ENCODE measurements at places on chromosomes 1 and 21. TPM values are rescaled to one million over a fixed set of nuclear protein-coding genes. Genes with fewer than 3 reads are reported as not detected.

DNA sequence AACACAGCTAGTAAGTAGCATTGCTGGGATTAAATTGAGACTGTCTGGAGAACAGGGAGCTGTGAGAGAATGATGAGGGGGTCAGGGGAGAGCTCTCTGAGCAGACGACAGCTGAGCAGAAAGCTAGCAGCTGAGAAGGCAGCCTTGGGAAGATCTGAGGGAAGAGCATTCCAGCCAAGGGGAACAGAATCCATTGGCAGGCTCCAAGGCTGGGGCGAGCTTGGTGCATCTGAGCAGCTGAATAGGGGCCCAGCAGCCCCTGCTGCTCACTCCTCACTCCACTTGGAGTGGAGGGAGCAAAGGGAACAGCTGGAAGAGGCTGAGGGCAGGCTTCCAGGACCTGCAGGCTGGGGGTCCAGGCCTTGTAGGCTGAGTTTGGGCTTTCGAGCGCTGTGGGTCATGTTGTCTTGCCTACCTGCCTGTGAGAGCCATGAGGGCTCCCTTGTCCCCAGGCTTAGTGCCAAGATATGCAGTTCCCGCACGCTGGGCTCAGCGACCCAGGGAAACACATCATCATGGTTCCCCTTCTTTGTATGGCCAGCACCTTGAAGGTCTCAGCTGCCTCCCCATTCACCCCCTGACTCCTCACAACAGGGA, 10.5 kb downstream of the ACOT11 start:
- H3K27ac ChIP-seq = peak overlapping the region; percentile 88
- H3K4me1 ChIP-seq = peaks cover 55% of the 10 kb centered on the region
- no peaks in the 10 kb centered on the region for H3K27me3 ChIP-seq
- peaks cover 7% of the 10 kb centered on the region for H3K36me3 ChIP-seq

The TAL1 gene
- total RNA-seq = 4.3 TPM

- H3K36me3 ChIP-seq = peaks cover 3% of the 10 kb centered on the region
- H3K4me1 ChIP-seq = no peaks in the 10 kb centered on the region
- H3K27me3 ChIP-seq = no peaks in the 10 kb centered on the region
- no peak for DNase-seq
- H3K4me3 ChIP-seq = no peak overlapping the region
- no peak overlapping the region for H3K27ac ChIP-seq
These were observed 9.8 kb downstream of the MYBPH start for GRCh38 chr1:203165800-203166161.

- no peaks in the 10 kb centered on the region for H3K36me3 ChIP-seq
- peaks cover 14% of the 10 kb centered on the region for H3K27me3 ChIP-seq
- DNase-seq = no peak
- no peaks in the 10 kb centered on the region for H3K4me1 ChIP-seq
- H3K27ac ChIP-seq = no peak overlapping the region
- H3K4me3 ChIP-seq = no peak overlapping the region
These were observed 162.7 kb upstream of the COL6A1 start for GRCh38 chr21:45818904-45819285.

DNA sequence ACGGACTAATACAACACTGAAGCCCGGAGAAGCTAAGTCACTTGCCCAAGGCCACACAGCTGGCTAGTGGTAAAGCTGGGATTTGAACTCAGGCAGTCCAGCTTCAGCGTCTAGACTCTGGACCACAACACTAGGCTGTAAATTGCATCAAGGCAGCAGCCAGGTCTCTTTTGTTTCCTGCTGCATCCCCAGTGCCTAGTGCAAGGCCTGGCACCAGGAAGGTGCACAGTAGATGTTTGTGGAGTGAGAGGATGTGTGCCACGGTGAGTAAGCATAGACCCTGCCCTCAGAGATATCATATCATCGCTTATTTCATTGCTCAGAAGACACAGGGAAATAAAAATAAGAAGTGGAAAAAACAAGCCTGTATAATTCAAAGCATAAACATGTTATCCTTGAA, 40.9 kb downstream of the IGSF21 start:
- H3K4me3 ChIP-seq = no peak overlapping the region
- peaks cover 10% of the 10 kb centered on the region for H3K4me1 ChIP-seq
- DNase-seq = no peak
- no peak overlapping the region for H3K27ac ChIP-seq
- no peaks in the 10 kb centered on the region for H3K36me3 ChIP-seq
- H3K27me3 ChIP-seq = peaks cover 47% of the 10 kb centered on the region

DNA sequence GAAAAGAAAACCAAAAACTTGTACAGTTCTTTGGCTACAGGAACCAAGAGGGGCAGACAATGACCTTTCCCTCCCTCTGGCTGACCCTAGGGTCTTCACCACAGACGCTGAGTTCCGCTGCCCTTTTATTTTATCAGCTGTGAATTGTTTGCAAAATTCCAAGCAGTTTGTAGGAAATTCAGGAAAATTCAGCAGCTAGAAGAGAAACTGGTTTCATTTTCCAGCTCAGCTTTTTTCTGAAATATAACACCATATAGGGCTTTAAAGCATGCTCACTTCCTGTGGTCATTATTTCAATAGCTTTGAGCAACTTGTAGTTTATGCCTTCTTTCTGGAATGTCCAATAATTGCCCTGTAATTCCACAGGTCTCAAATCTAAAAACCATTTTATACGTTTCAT, 5.5 kb upstream of the PIK3R3 start:
- H3K27ac ChIP-seq = peak overlapping the region; percentile 60
- no peak overlapping the region for H3K4me3 ChIP-seq
- no peak for DNase-seq

DNA sequence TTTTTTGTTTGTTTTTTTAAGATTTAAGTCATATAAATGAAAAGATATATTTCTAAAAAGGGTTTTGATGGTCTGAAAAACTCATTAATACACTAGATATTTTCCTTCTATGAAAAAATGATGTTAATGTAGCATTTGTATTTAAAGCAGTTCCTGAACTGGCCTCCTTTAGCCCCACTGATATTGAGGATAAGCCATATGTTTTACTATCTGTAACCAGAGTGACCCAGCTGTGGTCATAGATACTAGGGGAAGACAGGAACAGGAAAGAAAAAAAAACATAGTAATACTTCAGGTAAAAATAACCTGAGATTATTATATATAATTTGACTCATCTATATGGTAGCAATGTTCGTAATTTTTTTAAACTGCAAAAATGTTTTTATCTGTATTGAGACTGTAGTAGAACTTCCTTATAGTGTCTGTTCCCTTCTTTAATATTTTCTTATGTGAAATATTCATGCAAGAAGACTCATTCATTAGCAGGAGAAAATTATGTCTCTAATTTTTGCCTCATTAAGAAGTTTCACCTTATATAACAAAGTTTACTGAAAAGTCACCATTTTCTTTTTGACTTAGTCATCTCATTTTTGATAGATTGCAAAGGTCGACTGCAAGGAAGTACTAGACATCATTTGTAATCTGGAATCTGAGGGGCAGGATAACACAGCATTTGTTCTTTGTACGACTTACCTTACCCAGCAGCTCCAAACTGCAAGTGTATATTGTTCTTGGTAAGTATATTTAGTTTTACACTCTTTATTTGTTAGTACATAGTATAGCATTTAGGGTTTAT, 25.6 kb upstream of the TMCO2 start:
- no peak overlapping the region for H3K27ac ChIP-seq
- H3K27me3 ChIP-seq = no peaks in the 10 kb centered on the region
- H3K4me1 ChIP-seq = no peaks in the 10 kb centered on the region
- no peak overlapping the region for H3K4me3 ChIP-seq
- H3K36me3 ChIP-seq = peaks cover 28% of the 10 kb centered on the region

- no peak overlapping the region for H3K4me3 ChIP-seq
- peaks cover 56% of the 10 kb centered on the region for H3K4me1 ChIP-seq
- peak overlapping the region; percentile 4 for H3K27ac ChIP-seq
- no peak for DNase-seq
- no peaks in the 10 kb centered on the region for H3K27me3 ChIP-seq
These were observed 2.6 kb downstream of the C1orf56 start for GRCh38 chr1:151050051-151050688.

The UBASH3A gene
- not detected for total RNA-seq

DNA sequence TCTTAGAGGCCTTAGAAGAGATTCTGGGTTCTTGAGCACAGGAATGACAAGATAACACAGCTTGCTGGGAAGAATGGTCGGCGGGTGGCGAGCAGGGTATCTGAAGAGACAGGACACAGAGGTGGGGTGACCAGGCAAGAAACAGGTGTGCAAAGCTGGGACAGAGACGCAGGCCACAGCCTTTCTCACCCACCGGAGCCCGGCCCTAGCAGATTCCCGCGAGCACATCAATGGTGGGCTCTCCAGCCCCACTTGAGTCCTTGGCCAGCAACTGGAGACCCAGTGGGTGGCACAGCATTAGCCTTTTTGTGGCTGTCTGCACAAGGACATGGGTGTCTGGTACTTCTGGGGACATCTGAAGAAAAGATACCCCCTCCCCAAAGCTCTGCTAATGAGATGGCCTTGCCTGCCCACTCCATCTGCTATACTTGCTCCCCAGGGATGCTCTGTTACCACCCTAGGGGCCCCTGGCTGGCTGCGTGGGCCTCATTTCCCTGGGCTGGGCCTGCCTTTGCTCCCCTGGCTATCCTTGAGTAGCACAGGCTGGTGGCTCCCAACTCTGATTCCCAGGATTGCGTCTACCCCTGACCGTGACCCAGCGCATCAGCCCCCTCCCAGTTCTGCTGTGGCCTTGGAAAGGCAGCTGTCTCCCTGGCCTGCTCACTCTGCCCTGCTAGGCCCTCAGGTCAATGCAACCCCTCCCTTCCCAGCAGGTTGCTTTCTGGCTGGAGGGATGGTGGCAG, 127.2 kb upstream of the ADAR start:
- H3K36me3 ChIP-seq = no peaks in the 10 kb centered on the region
- no peak for DNase-seq
- H3K27me3 ChIP-seq = no peaks in the 10 kb centered on the region
- H3K4me3 ChIP-seq = no peak overlapping the region
